ENCODE measurements at places on chromosomes 5 and 9.

DNA sequence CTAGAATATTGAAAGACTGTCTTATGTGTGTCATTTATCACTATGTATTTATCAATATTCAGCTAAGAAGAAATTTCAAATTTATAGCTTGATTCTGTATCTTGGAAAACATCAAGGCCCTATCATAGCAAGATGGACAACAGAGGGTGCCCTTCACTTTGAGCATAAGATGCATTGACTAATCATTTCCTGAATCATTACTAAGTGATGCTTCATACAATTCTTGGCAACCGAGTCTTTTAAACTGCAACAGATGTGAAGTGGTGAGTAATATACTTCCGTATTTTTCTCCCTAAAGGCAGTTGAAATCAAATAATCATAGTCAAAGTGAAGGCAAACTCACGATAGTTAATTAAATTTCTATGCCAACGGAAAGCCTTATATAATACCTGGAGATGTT, 318.6 kb upstream of the RGMB start:
- no peak for DNase-seq

- no peak for DNase-seq
These were observed 318.4 kb upstream of the SEMA6A start for GRCh38 chr5:116892993-116893392.

DNA sequence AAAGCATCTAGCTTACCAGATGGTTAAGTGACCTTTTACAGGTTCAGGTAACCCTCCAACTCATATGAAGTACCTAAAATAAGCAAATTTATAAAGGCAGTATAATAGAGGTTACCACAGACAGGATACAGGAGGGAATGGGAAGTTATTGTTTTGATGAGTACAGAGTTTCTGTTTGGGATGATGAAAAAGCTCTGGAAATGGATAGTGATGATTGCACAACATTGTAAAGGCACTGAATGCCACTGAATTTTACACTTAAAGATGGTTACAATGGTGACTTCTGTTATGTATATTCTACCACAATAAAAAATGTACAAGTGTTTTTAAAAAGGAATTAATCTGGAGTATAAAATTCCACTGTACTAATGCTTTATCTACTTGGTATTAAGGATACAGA, 75.0 kb upstream of the NIPBL start:
- DNase-seq = no peak

- no peak for DNase-seq
These were observed 26.0 kb downstream of the NDUFS6 start for GRCh38 chr5:1827025-1827885.

GRCh38 chr5:158626718-158627117, 473.0 kb downstream of the EBF1 start:
- DNase-seq = no peak
